NCI-H524 (cell line): ENCODE measurements at places on chromosomes 16 and 17.

DNA sequence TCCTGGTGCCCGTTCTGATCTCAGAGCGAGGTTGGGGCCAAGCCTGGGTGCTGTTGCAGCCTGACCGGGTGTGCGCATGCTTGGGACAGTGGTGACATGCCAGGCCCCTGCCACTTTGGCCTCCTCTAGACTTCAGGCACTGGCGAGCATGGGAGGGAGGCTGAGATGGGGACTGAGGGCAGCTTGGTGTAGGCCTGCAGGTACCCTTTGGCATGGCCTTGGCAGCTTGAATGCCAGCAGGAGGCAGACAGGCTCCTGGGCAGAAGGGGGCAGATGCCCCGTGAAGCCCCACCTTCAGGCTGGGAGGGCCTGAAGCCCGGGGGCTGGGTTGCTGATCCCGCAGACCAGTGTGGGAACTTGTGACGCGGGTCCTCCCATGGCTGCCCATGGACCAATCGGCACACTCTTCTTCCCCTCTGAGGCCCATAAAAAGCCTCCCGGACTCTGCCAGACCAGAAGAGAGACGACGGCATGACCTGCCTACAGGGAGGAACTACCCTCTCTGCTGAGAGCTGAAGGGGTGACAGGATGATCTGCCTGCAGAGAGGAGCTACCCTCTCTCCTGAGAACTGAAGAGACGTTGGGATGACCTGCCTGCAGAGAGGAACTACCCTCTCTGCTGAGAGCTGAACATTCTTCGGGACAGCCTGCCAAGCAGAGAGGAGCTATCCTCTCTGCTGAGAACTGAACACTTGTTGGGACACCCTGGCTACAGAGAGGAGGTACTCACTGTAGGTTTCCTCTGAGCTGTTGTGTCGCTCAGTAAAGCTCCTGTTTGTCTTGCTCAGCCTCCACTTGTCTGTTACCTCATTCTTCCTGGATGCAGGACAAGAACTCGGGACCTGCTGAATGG, 17.5 kb downstream of the RHOT1 start:
- no peak for DNase-seq

DNA sequence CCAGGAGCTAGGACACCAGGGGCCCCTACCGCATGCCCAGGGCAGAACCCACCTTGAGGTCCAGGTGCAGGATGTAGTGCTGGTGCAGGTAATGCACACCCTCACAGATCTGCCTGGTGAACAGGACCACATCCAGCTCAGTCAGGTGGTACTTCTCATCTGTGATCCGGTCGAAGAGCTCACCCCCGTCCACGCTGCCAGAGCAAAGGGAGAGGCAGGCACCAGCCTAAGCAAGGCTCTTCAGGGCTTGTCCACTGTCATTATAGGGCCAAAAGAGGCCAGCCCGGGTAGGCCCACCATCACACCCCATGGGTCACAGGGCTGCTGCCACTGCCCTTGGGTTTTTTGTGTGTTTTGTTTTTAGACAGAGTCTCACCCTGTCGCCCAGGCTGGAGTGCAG, 21.0 kb downstream of the MYLK3 start:
- no peak for DNase-seq

GRCh38 chr17:77999413-78000173, 41.1 kb downstream of the TNRC6C start:
- DNase-seq = peak; percentile 38

GRCh38 chr16:22262460-22262859, 34.7 kb upstream of the POLR3E start:
- no peak for DNase-seq

DNA sequence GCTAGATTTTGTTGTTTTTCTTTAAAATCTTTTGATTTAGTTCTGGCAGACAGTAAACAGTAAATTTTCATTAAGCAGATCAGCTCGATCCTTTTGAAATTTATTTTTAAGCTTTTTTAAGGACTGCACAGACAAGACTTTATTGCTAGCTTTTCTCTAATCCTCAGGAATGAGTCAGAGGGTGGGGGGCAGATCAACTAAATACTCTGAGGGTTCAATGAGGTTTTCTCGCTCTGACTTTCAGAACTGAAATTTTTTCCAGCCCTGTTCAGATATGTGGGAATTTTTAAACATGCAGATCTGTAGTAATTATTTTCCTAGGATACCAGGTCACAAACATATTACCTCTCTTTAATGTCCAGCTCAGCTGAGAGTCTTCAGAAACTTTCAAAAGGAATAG, 977.2 kb downstream of the CDH11 start:
- DNase-seq = no peak

- no peak for DNase-seq
Observed at GRCh38 chr17:57210972-57211411, 45.3 kb upstream of the MSI2 start.

DNA sequence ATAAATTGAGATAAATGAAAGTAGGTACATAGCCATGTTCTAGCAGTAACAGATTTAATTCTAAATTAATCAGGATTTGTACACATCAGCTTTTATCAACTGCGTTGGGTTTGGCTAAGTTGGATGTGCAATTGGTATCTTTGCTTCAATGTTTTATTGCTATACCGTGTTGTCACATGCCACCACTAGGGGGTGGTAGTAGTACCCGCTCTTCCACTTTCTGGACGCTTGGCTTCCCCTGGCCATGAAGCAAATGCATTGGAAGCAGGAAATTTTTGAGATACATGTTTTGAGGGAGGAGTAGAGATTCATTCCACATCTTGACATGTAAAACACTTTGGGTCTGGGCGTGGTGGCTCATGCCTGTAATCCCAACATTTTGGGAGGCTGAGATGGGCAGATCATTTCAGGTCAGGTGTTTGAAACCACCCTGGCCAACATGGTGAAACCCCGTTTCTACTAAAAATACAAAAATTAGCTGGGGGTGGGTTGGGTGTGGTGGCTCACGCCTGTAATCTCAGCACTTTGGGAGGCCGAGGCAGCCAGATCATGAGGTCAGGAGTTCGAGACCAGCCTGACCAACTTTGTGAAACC, 58.6 kb downstream of the EMP2 start:
- DNase-seq = peak; percentile 37
